ENCODE measurements at places on chromosomes 7 and 10.

DNA sequence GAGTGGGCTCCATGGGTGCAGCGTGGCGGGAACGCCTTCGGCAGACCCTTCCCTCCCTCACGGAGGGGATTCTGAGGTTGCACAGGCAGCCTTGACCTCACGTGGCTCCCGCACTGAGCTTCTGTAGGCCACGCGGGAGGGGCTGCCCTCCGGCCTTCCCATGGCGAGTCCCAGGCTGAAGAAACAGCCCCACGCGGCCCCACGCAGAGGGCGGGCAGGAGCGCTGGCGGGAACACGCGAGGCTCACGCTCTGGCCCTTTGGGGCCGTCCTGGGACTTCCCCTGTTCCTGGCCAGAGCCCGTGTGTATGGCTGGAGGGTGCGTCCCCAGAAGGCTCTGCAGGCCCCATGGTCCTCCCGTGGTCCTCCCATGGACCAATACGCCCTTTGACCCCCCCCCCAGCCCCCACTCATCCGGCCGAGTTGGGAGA, 21.7 kb upstream of the NKX6-2 start:
- no peak for DNase-seq

GRCh38 chr10:84076540-84077195, 62.6 kb upstream of the GHITM start:
- DNase-seq = no peak

- no peak for DNase-seq
Measured at GRCh38 chr10:34791228-34791627, 23.9 kb downstream of the PARD3 start.

DNA sequence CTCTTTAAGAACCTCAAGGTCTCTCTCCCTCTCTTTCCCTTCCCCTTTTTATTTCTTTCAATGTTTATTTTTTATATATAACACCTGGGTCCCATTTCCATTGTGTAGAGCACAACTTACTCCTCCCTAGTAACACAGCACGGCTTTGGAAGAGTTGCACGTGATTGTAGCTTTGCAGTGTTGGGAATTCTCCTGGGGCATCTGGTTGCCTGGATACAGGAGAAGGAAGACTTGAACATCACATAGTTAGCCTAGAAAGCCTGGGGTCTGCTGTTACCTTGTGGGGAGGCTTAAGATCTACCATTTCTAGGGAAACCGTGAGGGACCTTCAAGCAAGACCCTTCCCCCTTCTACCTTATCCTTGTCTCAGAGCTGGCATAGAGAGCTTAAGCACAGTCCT, 41.1 kb upstream of the NFKB2 start:
- DNase-seq = no peak

- DNase-seq = no peak
Measured at GRCh38 chr10:113094114-113094486, 144.1 kb downstream of the TCF7L2 start.

DNA sequence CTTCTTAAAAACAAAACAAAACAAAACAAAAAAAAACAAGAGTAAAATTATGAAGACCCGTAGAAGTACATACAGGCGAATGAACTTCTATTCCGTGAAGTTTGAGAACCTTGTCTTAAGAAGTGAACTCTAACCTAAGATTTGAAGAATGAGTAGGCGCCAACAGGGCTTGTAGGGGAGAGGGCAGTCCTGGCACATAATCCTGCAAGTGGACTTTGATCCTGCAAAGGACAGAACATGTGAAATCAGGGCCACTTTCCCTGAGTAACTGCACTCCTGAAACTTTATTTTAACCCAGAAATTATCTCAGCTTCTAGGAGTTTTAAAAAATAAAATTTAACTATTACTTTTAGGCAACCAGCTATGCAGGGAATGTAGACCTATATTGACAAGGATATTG, 62.0 kb downstream of the GNAT3 start:
- DNase-seq = no peak

- DNase-seq = no peak
Measured at GRCh38 chr7:80467069-80467468, 44.8 kb downstream of the GNAT3 start.

DNA sequence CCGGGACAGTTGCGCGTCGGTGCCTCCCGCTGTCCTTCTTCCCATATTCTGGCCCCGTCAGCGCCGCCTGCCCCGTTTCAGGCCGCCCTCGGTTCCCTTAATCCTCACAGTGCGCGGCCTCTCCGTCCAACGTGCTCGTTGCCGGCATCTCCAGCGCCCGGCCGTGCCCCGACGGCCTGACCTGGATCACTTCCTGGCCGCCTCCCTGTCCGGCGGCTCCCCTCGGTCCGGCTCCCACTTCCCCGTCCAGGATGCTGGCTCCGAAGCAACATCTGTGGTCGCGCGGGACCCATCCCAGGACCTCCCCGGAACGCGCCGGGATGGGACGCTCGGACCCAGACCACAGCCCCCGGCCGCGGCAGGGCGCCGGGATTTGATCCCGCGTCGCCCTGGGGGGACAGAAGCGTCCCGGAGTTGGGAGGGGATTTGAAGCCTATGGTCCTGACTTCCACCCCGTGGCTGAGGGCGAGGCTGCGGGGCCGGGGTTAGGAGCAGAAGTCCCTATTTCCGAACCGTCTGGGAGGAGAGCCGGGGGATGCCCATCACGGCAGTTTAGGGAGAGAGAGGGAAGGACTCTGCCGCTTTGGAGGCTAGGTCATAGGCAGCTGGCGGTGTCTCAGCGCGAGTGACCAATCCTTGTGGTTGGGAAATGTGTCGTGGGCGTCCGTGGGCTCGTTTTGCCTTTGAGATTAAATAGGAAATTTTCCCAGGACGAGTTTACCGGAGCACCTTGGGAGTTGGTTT, 53.8 kb downstream of the KCTD7 start:
- DNase-seq = no peak

- DNase-seq = no peak
Measured at GRCh38 chr7:34083440-34083839, 178.1 kb downstream of the BMPER start.

DNA sequence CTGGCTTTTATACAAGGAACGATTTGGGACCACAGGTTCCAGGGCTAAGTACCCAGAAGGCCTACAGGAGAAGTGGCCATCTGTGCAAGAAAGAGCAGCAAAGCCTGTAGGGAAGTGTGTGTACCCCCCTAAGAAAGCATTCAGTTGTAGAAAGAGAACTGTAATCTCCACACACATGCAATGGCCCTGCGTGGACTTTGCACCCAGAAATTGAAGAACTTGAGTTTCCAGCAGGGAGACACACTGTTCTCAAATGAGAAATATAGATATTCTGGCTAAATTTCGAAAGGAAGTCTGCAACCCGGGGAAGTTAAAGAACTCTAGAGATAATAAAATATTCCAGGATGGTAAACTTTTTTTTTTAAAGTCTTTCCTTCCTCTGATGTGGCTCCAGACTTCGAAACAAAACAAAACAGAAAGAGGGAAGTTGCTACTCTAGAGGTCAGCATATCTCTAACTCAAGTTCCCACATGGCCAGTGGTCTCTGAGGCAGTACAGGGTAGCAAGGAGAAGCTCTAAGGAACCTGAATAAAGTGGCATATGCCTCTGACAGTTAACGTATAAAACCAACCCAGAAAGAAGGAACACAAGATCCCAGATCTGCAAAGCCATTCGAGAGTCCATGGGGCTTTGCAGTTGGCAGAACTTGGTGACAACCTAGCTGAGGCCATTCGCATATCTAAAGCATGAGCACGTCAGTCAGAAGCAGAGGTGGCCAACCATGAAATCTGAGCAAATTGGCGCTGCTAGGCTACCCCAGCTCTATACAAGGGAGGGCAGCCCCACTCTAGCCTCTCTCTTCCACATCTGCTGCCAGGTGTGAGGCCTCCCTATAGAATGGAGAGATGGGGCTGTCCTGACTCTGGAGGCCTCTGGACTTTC, 56.6 kb downstream of the ELMO1 start:
- no peak for DNase-seq

DNA sequence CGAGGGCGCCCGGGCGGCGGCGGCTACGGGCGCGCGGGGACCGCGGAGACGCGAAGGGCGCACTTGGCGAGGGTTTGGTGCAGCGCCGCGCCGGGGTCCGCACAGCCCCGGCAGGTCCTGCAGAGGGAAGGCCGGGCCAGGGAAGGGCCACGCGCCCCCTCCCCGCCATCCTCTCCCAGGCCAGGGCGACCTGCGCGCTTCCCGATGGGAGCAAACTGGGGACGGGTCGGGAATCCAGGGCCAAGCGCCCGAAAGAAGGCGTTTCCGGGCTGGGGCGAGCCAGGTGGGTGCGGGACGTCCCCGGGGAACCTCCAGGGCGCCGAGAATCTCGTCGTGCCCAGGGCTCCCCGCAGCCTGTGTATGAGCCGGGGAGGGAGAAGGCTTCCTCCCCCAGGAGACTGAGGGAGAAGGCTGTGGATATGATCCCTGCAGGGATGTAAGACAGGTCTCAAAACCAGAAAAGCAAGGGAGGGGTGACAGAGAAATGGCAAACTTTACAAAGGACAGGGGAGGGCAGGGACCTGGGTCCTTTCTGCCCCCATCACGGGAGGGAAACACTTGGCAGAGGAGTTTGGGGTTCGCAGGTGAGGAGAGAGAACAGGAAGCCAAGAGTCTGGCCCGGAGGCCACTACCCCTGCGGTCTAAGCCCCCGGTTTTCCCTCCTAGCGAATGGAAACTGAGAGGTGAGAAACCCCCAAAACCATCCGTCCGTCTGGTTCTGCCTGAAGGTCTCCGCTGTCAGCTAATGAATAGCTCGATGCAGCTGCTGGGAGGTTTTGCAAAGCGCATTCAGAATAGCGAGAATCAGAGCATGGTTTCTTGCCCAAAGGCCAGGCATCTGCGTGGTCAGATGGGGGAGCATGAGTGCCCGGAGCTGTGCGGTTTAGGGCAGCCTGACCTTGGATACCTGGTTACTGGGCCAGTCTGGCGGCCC, 674 bp downstream of the AMZ1 start:
- no peak for DNase-seq

DNA sequence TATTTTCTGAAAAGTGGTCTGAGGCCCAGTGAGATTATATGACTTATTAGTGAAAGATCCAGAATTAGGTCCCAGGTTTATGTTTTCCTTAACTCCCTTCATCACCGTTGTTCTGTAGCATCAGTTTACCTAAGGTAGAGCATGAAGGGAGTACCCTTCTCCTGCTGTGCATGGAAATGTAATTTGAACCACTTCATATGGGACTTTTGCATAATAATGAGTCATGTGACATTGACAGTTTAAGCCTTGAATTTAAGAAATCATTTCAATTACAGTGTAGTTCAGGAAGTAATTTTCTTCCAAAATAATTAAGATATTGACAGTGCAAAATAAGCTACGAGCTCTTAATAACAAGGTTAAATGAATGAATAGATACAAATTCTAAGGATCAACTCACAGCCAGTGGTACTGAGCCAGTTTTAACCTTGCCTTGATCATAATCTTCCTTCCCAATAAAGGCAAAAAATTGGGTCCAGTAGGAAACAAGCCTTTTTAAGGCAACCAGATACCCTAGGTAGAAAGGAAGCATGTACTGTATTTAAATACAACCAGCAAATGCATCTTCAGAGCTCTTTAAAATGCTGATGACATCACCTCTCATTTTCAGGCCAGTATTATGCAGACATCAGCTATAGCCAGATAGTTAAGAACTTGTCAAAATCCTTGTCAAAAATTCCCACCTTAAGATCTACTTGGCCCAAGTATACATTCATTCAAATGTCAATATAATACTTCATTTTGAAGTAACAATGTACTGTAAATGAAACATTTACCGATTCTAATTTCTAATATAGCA, 48.8 kb upstream of the DKK1 start:
- DNase-seq = no peak

GRCh38 chr10:126598009-126598408, 72.5 kb downstream of the C10orf90 start:
- no peak for DNase-seq

- DNase-seq = no peak
Measured at GRCh38 chr10:93849593-93849992, 44.2 kb upstream of the SLC35G1 start.

- DNase-seq = no peak
Measured at GRCh38 chr10:119509909-119510451, 32.5 kb downstream of the RGS10 start.
